ENCODE measurements at places on chromosomes 2 and 18. TPM values are rescaled to one million over a fixed set of nuclear protein-coding genes. Genes with fewer than 3 reads are reported as not detected.

The SPATA3 gene
- polyA plus RNA-seq, result not detected

The TLX2 gene
- not detected for polyA plus RNA-seq

The GNLY gene
- not detected for polyA plus RNA-seq

The CIDEA gene
- polyA plus RNA-seq, result not detected

The COLEC12 gene
- 10.9 TPM for polyA plus RNA-seq

GRCh38 chr2:479490-480176, 191.7 kb upstream of the ALKAL2 start:
- DNase-seq, result no peak

GRCh38 chr2:235050980-235051351, 99.1 kb downstream of the SH3BP4 start:
- DNase-seq, result peak; percentile 59

DNA sequence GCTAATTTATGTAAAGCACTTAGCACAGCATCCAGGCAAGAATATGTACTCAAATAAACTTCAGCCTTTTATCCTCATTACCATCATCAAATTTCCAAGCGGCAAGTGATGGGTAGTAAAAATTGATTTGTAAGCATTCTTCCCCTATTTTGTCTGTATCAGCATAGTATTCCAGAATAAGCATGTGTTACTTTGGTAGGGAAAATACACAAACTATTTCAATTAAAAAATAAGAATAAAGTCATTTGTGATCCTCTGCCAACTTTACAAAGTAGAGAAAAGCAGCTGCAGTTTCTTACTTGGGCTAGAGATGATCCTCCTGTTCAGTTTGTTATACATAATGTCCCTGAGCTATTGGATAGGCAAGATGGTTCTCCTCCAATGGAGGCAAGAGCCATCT, 493.2 kb downstream of the ZEB2 start:
- no peak for DNase-seq

GRCh38 chr2:67709835-67710234, 312.7 kb downstream of the ETAA1 start:
- no peak for DNase-seq

GRCh38 chr2:68762665-68763064, 28.1 kb downstream of the ARHGAP25 start:
- DNase-seq, result no peak

GRCh38 chr2:231680285-231680991, 27.9 kb upstream of the PTMA start:
- DNase-seq, result no peak

DNA sequence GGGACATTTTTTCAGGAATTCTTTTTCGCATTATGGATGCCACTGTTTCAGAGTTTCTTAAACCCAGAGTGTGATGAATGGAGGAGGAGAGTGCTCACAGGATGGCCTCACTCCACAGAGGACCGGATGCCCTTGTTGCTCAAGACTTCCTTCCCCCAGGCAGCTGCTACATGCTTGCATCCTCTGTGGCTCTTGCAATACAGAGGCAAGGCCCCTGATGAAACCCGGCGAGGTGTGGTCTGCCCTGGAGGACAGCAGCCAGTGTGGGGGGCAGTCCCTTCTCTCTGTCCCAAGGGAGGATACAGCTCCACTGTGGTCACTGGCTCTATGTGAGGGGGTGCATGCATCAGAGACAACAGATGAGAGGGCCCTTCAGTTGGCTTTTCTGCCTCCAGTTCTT, 109.6 kb downstream of the SH3RF3 start:
- DNase-seq, result peak; percentile 74

- no peak for DNase-seq
These were observed 407.8 kb downstream of the CDH2 start for GRCh38 chr18:27769152-27769551.

All from AG04450 (cell line).